RPMI7951 (cell line): ENCODE measurements at places on chromosomes 13 and 19. TPM values are rescaled to one million over a fixed set of nuclear protein-coding genes. Genes with fewer than 3 reads are reported as not detected.

The CRB3 gene
- total RNA-seq = not detected in 2 replicates

The TPRX2 gene
- total RNA-seq = not detected in 2 replicates

The GPC6 gene
- total RNA-seq = under 0.01 and 0.20 TPM in 2 replicates

The CLDN10 gene
- total RNA-seq = not detected in 2 replicates

The SPINT2 gene
- total RNA-seq = 0.48 TPM in 1 of 2 replicates, not detected in the other

The NCR1 gene
- not detected in 2 replicates for total RNA-seq

DNA sequence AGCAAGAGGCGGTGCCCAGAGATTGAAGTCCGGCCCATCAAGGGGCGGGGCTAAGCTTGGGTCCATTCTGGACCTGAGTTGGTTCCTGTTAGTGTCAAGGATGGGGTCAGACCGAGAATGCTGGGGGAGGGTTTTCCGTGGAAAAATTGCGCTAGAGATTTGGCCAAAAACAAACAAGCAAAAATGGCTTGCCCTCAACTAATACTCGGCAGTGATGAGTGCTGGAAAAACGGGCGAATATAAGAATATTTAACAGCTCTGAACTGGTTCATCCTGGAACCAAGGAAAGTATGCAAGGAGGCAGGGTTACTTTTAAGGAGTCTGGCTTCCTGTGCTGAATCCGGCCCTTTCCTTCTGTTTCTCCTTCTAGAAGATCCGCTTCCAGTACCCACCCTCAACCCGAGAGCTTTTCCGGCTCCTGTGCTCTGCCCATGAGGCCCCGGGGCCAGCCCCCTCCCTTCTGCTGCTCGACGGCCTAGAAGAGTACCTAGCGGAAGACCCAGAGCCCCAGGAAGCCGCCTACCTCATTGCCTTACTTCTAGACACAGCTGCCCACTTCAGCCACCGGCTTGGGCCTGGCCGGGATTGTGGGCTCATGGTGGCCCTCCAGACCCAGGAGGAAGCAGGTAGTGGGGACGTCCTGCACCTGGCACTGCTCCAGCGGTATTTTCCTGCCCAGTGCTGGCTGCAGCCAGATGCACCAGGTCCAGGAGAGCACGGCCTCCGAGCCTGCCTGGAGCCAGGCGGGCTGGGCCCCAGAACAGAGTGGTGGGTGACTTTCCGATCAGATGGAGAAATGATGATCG lies 880 bp downstream of the SWSAP1 start:
- no peak for DNase-seq

DNA sequence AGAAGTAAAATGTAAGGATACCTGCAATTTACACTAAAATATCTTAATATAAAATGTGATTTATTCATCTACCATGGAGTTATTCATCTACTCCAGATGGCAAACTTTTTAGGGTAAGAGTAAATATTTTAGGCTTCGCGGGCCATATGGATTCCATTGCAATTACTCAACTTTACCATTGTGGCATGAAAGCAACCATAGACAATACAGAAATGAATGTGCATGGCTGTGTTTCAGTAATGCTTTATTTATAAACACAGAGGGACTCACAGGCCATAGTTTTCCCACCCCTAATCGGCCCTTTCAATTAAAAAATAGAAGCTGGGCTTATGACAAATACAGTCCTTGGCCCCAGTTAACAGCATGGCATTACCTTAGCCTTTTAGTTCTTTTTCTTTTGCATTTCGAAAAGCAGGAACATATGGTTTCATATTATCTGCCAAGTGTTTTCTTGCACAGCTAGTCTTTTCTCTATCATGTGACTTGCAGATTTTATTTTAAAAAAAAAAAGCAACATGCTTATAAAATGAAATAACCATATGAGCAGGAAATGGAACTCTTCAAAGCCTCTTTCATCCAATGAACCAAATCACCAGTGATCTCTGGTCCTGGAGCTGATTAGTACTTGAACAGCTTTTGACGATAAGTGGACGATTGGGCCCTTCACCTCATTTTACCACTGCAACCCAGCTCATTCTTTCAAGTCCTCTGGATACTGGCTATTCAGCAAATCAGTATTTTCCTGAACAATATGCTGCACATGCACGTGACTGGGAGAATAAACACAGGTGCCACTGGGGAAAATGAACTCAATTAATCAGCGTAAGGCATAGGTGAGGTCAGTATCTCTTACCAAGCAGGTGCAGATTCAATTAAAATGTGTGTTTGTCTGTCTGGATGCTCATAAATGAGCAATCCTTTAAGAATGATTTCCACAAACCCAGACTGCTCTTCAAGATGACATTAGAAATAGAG lies 63.9 kb downstream of the LHFPL6 start:
- peak; percentile 65 for DNase-seq

GRCh38 chr19:8681345-8682029 lies 17.1 kb downstream of the ACTL9 start:
- no peak for DNase-seq

DNA sequence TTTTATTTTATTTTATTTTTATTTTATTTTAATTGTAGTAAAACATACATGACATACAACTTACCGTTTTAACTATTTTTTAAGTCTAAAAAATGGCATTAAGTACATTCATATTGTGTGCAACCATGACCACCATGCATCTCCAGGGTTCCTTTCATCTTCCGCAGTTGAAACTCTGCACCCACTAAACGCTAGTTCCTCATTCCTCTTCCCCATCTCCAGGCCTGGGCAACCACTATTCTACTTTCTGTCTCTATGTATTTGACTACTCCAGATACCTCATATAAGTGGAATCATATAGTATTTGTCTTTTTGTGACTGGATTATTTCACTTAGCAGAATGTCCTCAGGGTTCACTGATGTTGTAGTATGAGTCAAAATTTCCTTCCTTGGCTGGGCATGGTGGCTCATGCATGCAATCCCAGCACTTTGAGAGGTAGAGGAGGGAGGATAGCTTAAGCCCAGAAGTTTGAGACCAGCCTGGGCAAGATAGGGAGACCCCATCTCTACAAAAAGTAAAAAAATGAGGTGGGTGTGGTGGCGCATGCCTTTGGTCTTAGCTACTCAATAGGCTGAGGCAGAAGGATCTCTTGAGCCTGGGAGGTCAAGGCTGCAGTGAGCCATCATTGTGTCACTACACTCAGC lies 55.7 kb upstream of the ZNF507 start:
- DNase-seq = no peak

- no peak for DNase-seq
Observed at GRCh38 chr13:32047088-32047487, 15.5 kb downstream of the FRY start.

GRCh38 chr19:13022859-13023636 lies 27.8 kb downstream of the NFIX start:
- peak; percentile 96 for DNase-seq
